ENCODE measurements at places on chromosomes 12 and 14.

DNA sequence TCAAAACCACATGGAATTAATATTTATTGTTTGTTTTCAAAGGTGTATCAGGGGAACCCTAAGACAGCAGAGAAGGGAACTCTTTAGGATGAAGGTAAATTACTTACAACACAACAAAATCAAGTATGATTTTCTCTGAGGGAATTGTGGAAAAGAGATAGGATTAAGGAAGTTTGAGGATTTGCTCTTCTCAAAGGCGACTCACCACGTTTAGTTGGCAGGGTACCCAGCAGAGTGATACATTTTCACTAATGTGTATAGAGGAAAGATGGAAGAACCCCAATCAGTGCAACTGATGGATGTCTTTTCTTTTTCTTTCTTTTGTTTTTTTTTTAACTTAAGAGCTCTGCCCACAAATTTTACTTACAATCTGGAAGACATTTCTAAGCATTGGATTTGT is 499.2 kb downstream of the CCER1 start:
- DNase-seq: no peak

DNA sequence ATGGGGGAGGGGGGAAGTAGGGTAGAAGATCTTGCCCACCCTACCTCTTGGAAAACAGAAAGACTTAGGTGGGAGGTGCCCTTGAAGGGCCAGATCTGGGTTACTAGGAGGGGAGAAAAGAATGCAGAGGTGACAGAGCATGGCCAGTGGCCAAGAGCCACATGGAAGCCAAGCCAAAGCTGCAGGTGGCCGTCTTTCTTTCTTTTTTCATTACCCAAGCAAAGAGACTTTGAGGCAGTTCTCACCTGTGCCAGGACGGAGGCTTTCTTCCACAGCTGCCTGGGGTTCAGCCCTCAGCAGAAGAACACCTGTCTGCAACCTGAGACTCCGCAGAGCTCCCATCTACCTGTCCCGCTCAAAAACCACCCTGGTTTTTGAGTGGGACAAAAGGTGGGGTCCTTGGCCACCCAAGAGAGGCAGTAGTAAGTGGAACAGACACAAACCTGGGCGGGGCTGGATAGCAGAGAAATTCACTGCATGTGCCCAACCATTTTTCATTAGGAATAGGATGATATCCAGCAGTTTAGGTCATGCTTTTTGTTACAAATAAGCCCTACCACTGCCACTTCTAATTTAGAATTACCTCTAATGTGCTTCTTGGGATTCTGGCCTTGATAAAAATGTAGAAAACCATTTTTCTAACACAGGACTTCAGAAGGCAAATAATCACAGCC is 116.5 kb downstream of the DYRK2 start:
- DNase-seq: no peak

GRCh38 chr12:41585784-41586183 is 397.7 kb downstream of the PDZRN4 start:
- no peak for DNase-seq

- no peak for DNase-seq
Observed at GRCh38 chr14:21880918-21881317, 207.3 kb upstream of the OR4E1 start.

- peak; percentile 40 for DNase-seq
Observed at GRCh38 chr12:45050751-45051571, at the start of gene DBX2. DBX2 (minus strand) TSS chr12:45051099; CDS start chr12:45050927, 172 bp downstream.

GRCh38 chr14:87111741-87112140 is 881.2 kb downstream of the GALC start:
- no peak for DNase-seq

DNA sequence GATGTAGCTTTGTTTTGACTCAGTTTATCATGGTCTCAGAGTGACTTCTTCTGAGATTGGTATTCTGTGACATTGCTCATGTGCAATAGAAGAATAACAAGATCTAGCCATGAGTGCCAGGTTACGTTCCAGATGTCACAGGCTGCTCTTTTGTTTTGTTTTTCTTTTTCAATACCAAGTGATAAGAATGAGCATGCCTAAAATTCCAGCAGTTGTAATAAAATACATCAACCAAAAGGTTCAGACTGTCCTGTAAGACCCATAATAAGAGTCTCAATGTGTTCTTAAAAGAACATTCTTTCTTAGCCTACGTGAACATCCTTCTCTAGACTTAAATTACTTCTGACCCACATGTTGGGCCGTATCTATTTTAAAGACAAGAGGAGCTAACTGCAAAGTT is 669.2 kb downstream of the DIO2 start:
- DNase-seq: no peak

DNA sequence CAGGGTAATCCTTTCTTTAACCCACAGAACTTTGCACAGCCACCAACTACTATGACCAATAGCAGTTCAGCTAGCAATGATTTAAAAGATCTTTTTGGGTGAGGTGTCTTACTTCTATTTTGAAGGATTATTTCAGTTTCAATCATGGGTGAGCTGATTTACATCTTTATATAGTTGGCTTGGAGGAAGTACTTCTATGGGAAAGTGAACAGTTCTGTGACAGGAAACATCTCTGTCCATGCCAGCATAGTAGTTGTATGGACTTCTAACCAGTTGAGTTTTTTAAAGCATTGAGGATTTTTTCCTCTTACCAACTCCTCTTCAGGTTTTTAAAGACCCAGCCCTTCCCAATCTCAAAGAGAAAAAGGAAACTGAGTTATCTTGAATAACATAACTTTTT is 17.8 kb upstream of the SLC17A8 start:
- no peak for DNase-seq

DNA sequence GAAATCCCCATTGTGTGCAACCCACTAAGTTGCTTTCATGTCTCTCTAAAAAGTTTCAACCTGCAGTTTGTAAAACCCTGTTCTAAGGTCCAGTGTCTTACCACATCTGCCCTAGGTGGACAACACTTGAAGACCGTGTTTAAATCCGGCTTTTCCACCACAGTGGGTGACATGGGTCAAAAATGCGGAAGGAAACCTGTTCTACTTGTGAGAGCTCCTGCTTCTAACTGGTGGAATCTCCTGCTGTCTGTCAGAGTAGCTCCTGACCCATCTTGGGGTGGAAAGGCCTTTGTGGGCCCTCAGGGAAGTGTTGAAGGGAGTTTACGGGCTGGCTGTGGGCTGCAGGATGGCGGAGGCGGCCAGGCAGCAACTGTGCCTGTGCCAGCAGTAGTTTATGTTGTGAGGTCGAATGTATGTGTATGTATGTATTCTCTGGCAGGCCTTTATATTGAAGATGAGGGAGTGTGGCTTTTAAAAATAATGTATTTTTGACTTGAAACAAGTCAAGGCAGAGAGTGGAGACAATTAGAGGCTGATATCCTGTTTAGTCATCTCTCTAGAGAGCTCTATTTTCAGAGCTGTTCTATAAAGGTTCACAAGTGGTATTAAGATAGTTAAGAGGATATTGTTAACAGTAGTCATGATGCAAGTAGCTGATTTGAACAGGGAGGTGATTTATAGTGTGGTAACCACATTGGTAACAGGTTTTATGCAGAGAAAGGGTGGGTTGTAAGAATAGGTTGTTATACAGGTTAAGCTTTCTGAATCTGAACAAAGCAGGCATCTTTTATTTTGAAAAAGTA is 67.0 kb downstream of the PRKCH start:
- no peak for DNase-seq
